ENCODE measurements at places on chromosomes 6 and 20.

DNA sequence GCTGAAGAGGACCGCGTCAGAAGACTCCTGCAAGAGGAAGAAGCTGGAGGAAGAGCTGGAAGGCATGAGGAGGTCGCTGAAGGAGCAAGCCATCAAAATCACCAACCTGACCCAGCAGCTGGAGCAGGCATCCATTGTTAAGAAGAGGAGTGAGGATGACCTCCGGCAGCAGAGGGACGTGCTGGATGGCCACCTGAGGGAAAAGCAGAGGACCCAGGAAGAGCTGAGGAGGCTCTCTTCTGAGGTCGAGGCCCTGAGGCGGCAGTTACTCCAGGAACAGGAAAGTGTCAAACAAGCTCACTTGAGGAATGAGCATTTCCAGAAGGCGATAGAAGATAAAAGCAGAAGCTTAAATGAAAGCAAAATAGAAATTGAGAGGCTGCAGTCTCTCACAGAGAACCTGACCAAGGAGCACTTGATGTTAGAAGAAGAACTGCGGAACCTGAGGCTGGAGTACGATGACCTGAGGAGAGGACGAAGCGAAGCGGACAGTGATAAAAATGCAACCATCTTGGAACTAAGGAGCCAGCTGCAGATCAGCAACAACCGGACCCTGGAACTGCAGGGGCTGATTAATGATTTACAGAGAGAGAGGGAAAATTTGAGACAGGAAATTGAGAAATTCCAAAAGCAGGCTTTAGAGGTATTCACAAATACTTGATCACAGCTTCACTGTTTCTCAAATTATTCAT is 8.9 kb upstream of the SNRNP48 start:
- no peak for DNase-seq

DNA sequence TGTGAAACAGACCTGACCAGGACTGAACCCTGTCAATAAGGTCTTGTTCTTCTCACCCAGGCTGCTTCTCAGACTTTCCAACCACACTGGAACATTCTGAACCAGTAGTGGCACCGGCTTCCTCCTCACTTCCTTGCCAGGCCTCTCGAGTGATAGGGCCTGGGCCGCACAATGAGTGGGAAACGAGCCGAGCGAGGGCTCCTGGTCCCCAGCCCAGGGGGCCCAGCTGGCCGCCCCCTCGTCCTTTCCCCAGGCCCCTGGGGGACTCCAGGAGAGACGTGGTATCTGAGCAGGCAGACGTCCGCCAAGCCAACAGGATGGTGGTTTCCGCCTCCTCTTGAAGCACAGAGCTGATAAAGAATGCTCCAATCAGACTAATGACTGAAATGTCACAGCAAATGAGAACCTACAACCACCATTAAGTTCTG is 117.9 kb downstream of the GMDS start:
- no peak for DNase-seq

GRCh38 chr6:96878143-96878542 is 19.5 kb downstream of the NDUFAF4 start:
- no peak for DNase-seq

DNA sequence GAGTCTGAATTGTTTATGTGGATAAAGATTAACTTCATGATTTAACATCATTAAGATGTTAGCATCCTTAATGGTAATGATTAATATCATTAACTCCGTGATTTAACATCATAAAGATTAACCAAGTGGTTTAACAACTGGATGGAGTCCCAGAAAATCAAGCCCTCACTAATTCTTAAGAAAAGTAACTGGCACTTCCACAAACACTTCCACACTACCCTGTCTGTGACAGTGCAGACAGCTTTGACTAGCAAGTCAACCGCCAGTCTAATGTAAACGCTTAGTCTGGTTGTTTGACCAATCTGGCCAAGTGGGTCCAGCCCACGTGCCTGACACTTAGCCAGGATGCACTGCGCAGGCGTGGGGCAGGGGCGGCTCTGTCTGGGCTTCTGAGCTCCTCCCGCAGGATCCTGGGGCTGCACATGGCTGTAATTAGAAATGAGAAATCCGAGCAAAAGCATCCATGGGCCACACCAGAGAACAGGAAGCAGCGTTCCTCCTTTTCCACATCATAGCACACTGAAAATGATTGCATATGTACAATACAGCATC is 424.2 kb downstream of the FOXA2 start:
- no peak for DNase-seq

DNA sequence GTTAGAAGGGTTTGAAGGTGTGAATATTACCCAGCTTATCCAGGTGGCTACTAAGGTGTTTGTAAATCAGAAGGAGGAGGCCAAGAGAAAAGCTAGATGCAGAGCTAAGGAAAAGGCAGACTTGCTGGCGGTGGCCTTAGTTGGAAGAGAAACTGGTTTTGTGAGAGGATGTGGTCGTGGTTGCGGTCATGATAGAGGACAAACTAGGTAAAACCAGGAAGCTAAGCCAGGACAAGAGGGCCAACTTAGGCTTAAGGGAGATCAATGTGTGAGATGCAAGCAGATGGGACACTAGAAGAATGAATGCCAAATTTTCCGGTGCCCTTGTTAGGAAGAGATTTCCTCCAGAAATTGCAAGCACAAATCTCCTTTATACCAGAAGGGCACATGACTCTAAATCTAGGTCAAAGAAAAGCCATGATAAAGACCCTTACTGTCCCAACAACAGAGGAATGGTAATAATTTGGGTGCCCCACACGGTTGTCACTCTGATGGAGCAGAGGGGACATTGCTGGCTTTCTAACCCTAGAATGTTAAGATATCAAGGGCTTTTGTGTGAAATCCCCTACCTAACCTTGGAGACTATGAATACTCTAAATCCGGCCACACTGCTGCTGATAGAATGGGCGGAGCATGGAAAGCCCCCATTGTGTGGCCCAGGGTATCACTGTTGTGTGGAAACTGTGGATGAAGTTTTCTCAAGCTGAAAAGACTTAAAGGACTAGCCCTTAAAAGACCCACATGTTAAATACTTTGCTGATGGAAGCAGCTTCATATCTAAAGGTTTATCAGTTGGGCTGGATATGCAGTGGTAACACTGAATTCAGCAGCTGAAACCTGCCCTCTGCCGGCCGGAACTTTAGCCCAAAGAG is 7.8 kb downstream of the IL22RA2 start:
- DNase-seq = peak; percentile 0

GRCh38 chr6:158311193-158311592 is 1.1 kb upstream of the TULP4 start:
- DNase-seq = no peak

GRCh38 chr6:109718991-109719390 is 27.9 kb downstream of the FIG4 start:
- DNase-seq = no peak

DNA sequence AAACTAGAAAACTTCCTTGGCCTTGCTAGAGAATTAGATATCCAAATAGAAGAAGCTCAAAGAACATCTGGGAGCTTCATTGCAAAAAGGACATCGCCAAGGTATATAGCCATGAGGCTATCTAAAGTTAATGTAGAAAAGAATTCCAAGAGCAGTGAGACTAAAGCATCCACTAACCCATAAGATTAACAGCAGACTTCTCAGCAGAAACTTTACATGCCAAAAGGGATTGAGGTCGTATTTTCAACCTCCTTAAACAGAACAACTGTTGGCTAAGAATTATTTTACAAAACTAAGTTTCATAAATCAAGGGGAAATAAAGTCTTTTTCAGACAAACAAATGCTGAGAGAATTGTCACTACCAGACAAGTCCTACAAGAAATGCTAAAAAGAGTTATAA is 149.1 kb upstream of the COL21A1 start:
- DNase-seq = no peak

DNA sequence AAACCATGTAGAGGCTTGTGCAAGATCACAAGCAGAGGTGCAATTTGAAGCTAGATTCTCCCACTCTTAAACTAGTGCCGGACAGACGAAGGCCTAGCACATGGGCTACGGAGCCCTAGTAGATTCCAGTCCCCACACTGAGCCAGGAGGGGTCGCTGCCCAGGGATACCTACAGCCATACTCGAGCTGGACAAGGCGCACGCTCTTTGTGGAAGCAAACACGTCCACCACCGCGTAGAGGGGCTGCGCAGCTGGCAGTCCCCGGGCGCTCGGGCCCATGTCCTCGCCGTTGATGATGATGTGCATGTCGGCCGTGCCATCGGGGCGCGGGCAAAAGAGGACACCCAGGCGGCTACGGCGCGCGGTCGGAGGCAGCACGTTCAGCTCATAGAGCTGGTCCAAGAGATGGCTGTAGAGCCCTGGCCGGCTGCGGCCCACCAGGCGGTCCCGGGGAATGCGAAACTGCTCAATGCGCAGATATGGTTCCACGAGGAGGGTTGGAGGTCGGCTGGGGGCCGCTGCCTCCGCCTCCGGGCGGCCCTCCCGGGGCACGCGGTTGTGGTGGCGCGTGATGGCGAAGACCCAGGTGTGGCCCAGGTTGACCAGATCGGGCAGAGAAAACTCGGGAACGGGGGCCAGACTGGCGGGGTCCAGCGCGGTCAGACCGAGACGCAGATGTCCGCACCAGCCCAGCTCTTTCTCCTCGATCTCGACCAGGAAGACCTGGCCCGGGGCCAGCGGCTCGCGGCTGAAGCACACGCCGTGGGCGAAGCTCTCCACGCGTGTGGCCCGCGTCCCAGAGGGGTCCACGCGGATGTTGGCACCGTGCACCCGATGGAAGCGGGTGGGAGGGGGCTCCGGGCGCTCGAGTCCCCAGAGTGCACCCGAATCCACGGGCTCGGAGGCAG is 677 bp downstream of the NEURL2 start:
- DNase-seq = no peak

GRCh38 chr6:72218125-72218524 is 331.8 kb downstream of the RIMS1 start:
- DNase-seq = no peak

DNA sequence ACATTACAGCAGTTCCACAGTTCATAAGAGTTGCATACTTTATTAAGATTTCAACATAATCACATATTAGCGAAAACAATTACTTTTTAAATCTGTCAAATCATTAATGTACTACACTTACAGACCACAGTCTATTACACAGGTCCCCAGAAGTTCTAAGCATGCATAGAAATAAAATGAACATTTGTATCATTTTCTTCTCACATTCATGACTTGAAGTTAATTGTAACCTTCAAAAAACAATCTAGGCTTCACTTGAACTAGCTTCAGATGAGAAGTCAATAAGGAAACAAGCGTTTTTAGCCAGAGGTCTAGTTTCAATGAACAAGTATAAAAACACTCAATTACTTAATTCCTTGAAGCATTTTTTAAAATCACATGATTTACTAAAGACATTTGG is 238.3 kb downstream of the HACE1 start:
- DNase-seq = no peak

DNA sequence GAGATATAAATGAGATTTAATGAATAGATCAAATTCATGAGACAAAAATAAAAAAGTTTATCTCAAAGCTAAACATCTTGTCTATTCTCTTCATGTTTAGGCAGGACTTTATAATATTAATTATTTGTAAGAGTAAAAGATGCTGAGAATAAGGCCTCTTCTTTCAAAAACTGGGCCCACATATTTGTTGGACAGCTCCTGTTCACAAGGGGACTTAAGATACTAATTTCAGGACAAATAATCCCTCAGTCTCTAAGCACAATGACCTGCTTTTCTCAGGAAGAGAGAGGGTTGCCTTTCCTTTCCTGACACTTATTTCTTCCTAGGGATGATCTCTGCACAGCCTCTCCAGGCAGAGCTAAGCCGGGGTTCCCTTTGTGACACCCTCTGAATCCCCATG is 43.3 kb downstream of the NOX3 start:
- no peak for DNase-seq

- DNase-seq = no peak
These were observed 54.2 kb downstream of the ZNF831 start for GRCh38 chr20:59217794-59218280.

DNA sequence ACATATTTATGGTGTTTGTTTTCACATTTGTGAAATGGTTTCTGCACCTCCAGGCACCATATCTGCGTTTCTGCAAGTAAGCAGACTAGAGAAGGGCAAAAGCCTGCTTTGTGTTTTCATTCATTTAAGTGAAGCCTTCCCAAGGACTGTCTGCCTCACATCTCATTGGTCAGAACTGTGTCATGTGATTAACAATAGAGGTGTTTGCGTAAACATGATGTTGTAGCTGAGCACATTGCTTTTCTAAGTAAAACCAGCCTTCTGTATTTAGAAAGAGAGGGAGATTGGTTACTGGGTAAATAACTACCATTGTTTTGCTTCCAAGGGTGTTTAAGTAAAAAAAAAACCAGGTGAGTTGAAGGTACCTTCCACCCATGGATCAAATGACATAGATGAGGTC is 39.7 kb downstream of the SH3BGRL2 start:
- no peak for DNase-seq

GRCh38 chr6:118740372-118740771 is 89.0 kb upstream of the CEP85L start:
- DNase-seq = peak; percentile 27

DNA sequence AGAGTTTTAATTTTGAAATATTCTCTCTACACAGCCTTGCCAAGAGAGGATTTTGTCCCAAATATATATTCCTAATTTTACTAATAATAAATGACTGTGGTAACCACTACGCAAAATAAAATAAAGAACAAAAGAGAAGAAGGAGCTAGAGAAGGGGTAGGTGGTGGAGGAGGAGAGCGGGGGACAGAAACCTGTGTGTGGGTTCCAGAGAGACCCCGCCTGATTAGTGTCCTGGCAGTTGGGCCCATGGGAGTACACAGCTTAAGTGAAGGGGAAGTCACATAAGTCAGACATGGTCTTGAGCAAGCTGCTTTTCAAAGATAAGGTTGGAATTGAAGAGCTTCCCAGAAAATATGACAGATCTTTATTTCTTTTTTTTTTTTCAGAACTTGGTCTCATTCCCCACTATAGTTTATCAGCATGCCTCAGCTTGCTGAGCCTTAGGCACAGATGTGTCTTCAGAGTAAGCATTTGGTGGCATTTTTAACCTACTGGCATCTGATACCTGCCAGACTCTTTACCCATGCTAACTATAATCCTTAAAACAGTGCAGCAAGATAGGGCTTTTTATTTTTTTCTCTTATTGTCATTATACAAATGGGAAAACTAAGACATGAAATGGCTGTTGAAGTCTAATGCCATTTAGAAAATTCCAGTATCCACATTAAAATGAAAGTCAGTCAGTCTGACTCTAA is 9.6 kb upstream of the RHAG start:
- no peak for DNase-seq

- DNase-seq = no peak
These were observed 125.4 kb downstream of the RNASET2 start for GRCh38 chr6:166830891-166831363.

GRCh38 chr6:72976484-72976883 is 248.8 kb downstream of the KHDC1L start:
- no peak for DNase-seq

- no peak for DNase-seq
These were observed 14.1 kb upstream of the SIRPB2 start for GRCh38 chr20:1505361-1505760.

Measured in NCI-H2171 (cell line).